ENCODE measurements at places on chromosomes 7 and 10.

GRCh38 chr10:60424971-60425370 lies 35.3 kb upstream of the ANK3 start:
- DNase-seq = no peak

DNA sequence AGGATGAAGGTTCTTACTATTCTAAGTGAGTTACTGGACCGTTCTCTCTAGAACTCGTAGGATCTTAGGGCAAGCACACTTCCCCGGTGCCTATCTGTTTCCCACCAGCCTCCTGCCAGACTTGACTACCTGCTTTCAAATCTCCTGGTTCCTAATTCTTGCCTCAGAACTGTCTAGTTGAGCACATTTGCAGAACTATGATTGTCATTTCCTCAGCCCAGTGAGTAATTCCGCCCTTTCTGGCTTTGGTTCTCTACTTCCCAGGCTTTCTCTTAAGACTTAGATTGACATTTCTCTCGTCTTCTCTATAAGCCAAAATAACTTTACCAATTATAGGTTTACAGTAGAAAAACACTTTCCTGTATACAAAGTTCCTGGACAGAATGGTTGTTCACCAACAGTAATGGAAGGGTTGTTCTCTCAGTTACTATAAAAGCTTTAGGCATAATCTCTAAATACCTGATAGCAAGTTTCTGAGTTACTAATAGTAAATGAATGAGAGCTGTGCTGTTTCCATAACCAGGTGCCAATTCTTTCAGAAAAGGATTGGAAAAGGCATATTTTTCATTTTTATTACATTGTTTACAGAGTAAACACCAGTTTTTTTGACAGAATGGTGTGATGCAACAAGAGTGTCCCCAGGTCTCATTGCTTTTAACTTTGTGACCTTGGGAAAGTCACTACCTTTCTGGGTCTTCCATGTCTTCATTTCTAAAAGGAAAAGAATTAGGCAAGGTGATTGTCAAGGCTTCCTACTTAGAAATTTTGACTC lies 41.1 kb downstream of the PLEKHA8 start:
- DNase-seq = no peak

DNA sequence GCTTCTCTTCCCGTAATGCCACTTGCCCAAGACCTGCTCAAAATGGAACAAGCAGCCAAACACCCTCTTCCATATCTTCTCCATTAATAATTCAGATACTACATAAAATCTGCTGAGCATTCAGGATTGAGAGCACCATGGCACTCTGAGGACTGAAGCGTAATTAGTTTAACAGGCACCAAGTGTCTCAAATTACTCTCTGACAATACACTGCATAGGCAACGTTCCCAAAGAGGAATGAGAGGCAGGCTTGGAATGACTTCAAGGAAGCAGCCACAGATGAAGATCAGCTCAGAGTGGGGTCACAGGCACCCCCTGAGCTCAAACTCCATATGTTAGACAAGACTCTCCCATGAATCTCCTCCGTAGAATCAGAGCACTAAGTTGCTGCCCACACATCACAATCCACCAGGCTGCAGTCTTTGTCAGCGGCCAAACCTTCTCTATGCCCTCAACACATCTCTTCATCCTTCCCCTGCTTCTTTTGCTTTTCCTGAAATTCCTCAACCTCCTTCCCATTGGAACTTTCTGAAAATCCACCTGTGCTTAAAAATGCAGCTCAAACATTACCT lies 4.7 kb upstream of the ABLIM1 start:
- DNase-seq = no peak

DNA sequence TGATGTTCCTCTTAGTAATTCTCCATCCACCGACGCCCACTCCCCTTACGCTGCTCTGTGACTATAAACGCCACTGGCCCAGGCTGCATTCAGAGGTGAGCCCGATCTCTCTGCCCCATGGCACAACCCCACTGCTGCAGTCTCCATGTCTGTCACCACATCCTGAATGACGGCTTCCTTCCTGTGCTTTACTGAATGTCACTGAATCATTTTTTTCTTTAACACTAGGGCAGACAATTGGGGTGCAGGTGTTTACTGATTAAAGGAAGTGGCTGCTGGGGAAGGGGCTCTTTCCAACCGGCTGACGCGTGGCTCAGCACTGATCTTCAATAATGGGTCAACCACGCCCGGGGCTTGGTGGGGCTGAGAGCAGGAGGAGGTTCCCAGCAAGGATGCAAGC lies 208.3 kb downstream of the USP6NL start:
- DNase-seq = no peak

DNA sequence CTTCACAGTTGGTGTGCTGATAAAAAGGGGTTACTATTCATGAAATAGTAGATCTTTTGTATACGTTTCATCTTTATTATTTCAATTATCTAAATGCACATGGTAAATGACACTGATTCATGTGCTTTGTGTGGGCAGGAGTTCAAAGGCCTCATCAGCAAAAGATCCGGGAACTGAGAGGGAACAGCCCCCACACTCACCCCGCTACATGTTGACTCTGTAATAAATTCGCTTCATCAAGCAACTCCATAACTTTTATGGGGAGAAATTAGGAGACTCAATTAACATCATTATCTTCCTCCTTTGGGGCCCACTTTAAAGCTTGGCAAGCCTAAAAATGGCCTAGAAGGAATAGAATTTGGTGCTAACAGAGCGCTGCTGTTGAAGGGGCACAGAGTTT lies 250.7 kb upstream of the BMPER start:
- no peak for DNase-seq

- peak; percentile 94 for DNase-seq
Observed at GRCh38 chr7:99142727-99143520, 984 bp downstream of the SMURF1 start.

- DNase-seq = no peak
Observed at GRCh38 chr10:133085251-133086125, 2.2 kb upstream of the ADGRA1 start.

DNA sequence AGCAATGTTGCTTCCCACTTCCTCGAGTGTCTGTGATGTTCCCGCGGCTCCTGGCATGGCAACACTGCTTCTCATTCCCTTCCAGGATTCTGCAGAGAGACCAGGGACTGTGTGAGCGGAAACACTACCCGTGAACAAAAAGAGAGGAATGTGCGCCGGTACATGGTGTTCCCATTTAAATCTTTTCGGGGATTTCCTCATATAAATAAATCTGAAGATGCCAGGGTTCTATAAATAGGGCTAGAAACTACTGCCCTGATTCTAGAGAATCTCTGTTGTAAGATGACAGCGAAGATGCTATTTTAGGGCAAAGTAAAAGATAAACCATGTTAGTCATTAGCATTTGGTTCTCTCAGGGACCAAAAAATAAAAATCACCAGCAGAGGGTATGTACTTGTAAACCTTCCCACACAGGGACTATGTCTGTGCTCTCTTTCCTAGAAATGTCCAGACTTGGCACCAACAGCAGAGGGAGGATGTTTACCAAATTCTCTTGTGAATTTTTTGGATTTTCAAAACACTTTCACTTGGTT lies 92.2 kb upstream of the DDC start:
- no peak for DNase-seq

- DNase-seq = no peak
Observed at GRCh38 chr10:110876788-110877187, 5.1 kb downstream of the PDCD4 start.

DNA sequence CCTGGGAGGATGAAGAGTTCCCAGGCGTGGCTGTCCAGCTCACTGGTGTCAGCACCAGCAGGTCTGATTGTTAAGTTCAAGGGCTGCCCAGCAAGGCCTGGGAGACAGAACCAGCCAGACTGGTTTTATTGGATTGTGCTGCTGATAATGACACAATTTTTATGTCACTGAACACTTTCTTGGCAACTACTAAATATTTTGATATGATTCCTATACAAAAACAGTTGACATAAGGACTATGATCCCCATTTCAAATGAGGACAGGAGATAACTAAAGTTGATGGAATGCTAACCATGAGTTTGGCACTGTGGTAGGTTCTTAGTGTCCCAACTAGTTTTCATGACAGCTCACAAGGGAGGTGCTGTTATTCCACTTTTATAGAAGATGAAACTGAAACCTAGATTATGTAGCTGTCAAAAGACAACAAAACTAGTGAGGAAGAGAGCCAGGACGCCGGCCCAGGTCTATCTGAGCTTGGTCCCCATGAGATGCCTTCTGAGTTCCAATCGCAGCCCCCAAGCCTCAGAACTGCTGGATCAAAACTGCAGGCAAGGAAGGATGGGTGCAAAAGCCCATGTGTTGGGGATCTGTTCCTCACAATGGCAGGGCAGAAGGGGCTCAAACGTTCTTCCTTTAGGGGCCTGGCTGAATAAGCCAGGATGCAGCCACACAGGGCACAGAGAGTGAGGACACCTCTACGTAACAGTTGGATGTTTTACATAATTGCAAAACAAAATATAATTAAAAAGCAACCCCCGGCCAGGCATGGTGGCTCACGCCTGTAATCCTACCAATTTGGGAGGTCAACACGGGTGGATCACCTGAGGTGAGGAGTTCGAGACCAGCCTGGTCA lies 52.8 kb downstream of the COBL start:
- DNase-seq = no peak

GRCh38 chr10:3098689-3099088 lies 31.3 kb downstream of the PFKP start:
- no peak for DNase-seq

DNA sequence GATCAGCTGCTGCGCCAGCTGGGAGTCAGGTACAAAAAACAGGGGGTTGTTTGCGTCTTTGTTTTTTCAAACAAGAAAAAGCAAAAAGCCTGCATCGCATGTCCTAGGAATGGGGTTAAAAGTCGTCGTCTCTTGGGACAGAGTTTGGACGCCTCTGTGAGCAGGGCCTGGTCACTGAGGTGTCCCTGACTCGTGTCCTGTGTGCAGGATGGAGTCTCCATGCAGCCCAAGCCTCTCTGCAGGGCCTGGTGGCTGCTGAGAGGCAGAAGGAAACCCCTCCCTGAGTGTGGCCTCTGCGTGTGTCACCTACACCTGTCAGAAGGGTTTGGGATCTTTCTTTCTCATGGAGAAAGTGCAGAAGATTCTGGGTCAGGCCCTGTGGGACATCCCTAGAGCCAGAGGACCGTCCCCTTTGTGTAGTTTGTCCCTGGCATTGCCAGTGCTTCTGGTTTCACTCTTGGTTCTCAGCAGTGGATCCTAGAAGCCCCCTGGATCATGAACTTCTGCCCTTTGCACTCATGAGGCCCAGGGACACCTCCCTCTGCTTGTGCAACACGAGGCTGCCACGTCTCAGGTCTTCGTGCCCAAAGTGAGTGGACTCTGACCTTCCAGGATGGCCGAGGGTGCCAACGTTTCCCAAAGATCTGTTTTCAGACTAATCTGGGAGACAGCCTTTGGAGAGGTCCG lies 75.0 kb downstream of the PRKAG2 start:
- DNase-seq = no peak

GRCh38 chr7:137395420-137395819 lies 51.9 kb upstream of the PTN start:
- DNase-seq = no peak

GRCh38 chr7:128830231-128831177 lies at the start of gene FLNC:
TSS of gene FLNC (plus strand) at chr7:128830406. CDS start at chr7:128830638, 232 bp downstream.
- no peak for DNase-seq

DNA sequence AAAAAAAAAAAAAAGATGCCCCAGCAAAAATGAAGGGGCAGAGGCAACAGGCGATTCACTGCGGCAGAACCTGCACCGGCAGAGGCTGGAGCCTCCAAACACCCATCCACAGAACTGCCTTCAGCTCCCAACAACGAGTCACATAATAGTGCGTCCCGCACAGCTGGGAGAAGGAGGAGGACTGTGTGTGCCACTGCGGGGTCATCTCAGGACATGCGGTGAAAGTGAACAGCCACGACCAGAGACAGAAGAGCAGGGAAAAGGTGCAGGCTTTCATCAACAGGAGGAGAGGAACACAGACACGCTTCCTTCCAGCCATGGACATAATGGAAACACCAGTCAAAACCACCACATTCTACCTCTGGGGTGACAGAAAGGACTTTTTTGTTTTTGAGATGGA lies 34.1 kb downstream of the DAGLB start:
- no peak for DNase-seq
